ENCODE measurements at places on chromosomes 11 and 22.

DNA sequence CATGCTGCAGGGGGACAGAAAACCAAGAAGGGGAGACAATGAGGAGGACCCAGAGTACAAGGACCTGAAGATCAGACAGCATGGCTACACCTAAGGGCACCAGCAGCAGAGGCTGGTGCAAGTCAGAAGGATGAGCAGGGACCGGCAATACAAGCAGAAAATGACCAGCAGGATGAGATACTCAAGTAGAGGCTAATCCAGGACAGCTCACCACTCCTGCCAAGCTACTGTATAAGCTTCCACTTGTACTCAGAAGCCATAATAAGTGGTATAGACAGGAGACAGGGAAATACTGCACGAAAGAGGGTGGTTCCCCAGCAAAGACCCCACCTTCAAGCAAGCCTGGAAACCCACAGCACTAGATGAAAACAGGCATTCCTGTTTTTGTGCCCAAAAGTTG, 138.7 kb upstream of the ZC3H12C start:
- no peak for DNase-seq

GRCh38 chr11:106496677-106497076, 419.2 kb downstream of the AASDHPPT start:
- DNase-seq = no peak

GRCh38 chr11:7573558-7574296, 59.9 kb downstream of the PPFIBP2 start:
- DNase-seq = no peak

GRCh38 chr11:3641191-3641590, 601 bp downstream of the ART5 start:
- DNase-seq = no peak

DNA sequence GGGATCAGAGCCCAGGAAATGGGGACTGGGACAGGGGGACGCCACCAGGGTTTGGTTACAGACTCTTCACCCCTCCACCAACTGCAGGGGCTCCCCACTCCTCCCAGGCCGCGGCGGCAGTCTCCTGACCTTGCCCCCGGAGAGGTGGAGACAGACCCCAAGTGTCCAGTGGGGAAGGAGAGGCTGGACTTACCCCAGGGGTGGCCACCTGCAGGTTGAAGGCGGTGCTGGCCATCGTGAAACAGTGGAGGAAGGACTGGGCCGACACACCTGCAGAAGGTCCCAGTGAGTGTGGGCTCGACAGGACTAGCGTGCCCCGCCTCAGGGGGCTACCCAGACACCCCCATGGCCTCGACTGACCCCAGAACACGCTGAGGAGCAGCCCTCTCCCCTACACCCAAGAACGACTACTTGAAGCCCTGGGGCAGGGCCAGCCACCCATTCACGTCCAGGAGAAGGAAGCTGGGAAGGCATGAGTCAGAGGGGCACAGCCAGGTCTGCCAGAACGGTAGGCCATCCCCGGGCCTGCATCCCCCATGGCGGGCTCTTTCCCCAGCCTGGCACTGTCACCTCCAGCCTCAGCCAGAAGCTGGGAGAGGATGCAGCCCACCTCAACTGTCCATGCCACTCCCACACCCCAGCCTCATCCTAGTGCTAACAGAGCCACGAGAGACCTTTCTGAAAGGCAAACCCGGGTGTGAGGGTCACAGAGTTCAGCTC, 2.3 kb downstream of the GATD1 start:
- no peak for DNase-seq

DNA sequence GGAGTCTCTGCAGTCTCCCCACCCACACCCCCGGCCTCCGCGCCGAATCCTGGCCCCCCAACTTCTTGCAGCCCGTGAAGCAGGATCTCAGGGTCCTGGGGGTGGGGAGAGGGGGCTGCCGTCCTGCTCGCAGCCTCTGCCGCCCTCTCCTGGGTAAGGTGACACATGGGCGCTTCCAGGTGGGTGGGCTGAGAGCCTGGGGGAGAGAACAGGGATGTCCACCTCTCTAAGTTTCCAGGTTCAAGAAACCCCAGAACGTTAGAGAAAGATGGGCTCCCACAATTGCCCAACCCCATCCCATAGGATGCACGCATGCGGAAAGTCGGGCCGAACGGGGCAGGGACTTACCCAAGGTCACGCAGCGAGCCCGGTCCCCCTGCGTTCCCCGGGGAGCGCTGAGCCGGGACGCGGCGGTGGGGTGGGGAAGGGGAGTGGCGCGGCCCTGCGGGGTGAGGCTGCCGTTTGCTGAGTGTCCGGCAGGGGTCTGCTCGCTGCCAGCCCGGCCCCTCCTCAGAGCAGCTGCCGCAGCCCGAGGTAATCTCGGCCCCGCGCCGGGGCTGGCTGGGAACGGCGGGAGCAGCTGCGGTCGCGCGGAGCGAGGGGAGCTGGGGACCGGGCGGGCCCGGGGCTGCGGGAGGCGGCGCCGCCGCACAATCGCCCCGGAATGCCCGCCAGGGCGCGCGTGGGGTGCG, 705 bp upstream of the CAPN1 start:
- peak; percentile 50 for DNase-seq

DNA sequence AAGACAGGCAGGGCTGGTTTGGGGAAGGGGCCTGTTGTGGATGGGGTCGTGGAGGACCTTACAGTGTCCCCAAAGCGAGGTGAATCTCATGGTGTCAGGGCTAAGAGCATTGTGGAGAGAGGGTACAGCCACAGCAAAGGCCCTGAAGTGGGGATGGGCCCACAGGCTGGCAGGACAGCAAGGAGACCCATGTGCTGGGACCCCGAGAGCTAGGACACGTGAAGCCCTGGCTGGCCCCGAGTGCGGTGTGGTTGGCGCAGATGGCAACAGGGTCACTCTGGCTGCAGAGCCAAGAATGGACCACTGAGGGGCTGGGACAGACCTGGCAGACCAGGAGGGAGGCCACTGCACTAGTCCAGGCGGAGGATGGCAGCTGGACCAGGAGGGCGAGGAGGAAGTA, 30.0 kb upstream of the KCNQ1OT1 start:
- DNase-seq = no peak

DNA sequence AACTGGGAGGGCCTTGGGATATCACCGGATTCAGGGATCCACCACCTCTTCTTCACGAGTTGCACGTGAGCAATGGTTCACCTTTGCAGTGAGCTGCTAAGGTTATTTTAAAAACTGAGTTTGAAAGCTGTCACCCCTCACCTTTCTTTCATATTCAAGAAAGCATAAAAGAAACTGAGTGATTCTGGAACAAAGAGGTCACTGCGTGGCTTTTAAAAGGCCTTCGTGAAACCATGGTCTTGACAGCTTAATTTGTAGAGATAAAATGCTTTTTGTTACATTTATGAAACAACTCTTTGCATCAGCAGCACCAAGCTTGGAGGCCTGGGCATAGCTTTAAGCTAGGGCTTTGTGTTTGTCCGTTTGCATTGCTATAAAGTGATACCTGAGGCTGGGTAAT, 101.4 kb upstream of the NECTIN1 start:
- no peak for DNase-seq

GRCh38 chr11:129894278-129895125, 876 bp downstream of the NFRKB start:
- no peak for DNase-seq

DNA sequence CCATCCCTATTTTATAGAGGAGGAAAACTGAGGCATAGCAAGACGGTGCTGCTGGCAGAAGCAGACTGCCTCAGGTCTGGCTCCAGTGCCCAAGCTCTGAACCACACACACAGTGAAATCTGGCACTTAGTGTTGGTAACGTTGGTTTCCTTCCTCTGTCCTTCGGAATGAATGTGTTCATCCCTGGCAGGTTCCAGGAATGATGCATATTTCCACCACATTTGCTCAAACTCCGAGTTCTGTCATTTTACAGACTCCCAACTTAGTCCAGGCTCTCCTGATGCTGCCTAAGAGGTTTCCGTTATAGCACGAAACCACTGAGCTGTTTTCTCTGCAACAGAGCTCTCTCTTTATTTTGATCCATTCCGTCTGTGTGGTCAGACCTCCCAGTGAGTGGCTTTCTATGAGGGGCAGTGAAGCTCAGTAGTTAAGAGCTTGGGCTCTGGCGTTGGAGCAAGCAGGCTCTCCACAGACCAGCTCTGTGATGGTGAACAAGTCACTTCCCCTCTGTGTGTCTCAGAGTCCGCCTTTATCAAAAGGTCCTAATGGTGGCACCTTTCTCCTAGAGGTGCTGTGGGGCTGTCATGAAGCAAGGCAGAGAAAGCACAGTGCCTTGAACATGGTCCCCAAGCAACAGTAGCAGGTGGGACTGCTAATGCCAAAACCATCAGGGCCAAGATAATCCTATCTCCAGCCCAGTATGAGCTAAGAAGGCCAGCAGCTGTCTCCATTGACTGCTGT, 200.3 kb downstream of the MYO18B start:
- no peak for DNase-seq

GRCh38 chr11:128551611-128552335, 35.6 kb downstream of the ETS1 start:
- no peak for DNase-seq

DNA sequence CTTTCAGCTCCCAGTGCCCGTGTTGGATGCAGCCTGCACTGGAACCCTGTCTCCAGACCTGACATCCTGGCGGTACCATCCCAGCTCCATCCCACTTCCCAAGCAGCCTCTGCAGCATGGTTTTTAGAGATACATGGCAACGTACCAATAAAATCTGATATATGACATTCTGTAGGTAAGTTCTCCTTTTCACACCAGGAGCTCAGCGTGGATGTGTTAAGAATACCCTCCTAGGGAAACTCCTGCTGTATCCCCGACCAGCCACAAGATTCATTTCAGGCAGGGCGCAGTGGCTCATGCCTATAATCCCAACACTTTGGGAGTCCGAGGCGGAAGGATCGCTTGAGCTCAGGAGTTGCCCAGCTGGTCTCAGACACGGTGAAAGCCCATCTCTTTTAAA, 15.4 kb downstream of the APOL5 start:
- DNase-seq = no peak

- DNase-seq = no peak
These were observed 55.9 kb downstream of the SWAP70 start for GRCh38 chr11:9719566-9720289.

- DNase-seq = peak; percentile 37
These were observed 49.4 kb downstream of the MAML2 start for GRCh38 chr11:96293598-96294021.

DNA sequence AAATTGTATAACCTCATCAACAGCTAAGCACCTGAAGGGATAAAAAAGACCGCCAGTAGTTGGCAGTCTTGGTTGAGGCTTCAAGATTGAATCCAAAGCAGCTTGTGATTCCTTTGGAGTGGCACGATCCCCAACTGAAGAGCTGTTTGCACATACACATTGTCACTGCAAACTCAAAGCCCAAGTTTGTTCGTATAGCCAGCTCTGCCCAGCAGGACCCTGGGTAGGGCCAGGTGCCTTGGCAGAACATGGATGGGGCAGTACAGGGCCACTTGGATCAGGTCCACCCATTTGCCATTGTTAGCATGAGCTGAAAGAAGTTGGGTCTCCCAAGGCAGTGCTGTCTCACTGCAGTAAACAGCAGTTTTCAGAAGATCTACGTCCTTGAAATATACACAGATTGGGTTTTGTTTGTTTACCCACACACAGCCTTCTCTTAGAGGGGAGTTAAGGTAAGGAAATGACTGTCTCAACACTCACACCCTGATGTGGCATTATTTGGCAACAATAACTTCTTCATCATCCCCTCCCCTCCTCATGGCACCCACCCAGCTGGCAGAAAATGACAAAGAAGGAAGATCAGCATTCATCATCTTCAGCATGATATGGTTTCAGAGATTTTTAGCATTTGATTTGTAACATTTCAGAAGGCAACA, 132.9 kb downstream of the COMMD9 start:
- peak; percentile 38 for DNase-seq

- DNase-seq = no peak
These were observed 10.4 kb upstream of the SAMM50 start for GRCh38 chr22:43944670-43945430.

DNA sequence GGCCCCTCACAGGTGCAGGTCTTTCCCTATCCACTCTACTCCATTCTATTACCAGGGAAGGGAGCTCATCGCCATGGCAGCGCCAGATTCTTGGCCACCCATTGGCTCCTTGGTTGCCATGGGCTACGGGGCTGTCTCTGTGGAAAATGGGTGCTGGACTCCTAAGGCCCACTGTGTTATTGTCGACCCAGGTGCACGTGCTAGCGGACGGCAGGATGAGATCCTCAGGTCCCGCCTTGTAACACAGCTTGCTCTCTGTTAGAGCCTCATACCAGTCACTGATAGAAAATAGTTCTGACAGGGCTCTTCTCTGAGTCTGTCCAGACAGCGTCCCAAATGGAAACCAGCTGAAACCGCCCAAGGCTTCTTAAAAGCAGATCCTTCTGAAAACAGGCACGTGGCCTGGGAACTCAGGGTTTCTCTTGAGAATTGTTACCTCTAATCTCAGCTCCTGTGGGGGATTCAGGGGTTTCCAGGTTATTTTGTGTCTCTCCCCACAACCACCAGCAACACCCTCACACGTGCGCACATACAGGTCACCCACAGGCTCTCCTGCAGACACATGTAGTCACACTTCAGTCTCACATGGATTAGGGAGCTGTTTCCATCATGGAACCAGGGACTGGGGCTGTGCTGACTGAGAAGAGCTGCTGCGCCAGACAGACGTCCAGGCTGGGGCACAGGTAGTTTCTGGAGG, 1.5 kb downstream of the TUB start:
- peak; percentile 32 for DNase-seq

GRCh38 chr11:118313242-118313641, 8.7 kb downstream of the CD3E start:
- peak; percentile 11 for DNase-seq

- peak; percentile 48 for DNase-seq
These were observed 328.3 kb downstream of the TBC1D22A start for GRCh38 chr22:47090591-47091245.

All from fibroblast of upper back skin (primary cell).